ENCODE measurements at places on chromosomes 6 and 20.
A peak's percentile ranks its signal among the peaks of the same experiment; 100 is the strongest.

DNA sequence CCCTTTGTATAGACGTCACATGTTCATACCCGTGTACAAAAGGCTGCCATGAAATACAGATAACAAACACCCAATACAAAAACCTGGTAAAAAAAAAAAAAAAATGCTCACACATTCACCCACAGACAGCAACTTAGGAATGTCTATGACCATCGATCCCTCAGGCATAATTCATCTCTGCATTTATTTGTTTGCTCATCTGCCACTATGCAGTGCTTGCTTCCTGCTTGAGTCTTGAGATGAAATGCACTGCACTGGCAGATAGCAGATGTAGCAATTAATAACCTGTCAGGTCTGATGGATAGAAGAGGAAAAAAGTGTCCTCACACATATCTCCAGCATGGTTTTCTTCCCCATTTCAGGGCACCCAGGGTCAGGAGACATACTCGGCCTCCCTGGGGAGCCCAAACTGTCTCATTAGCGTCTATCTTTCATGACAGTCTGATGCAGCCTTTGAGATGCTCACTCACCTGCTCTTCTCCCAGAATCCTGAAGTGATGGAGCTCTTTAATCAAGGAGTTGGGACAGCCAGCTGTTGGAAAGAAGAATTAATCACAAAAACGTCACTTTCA, 295.1 kb upstream of the AGPAT4 start:
- ATAC-seq, result no peak

GRCh38 chr20:49029203-49029602, 16.9 kb upstream of the CSE1L start:
- no peak for ATAC-seq

GRCh38 chr6:157143171-157143889, 180.0 kb downstream of the TMEM242 start:
- peak; percentile 91 for ATAC-seq

DNA sequence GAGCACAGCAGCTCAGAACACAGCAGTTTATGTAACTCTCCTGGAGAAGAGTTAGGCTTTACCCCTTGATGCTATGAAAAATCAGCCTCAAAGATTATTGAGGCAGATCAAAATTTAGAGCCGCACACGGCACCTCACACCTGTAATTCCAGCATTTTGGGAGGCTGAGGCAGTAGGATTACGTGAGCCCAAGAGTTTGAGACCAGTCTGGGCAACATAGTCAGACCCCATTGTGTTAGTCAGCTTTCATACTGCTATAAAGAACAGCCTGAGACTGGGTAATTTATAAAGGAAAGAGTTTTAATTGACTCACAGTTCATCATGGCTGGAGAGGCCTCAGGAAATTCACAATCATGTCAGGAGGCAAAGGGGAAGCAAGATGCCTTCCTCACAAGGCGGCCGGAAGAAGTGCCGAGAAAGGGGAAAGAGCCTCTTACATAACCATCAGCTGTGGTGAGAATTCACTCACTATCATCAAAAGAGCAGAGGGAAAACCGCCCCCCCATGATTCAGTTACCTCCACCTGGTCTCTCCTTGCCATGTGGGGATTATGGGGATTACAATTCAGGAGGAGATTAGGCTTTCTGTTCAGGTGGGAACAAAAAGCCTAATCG, 87.7 kb downstream of the SGK1 start:
- no peak for ATAC-seq

- ATAC-seq, result no peak
Measured at GRCh38 chr6:134658596-134658995, 291.3 kb downstream of the ALDH8A1 start.

DNA sequence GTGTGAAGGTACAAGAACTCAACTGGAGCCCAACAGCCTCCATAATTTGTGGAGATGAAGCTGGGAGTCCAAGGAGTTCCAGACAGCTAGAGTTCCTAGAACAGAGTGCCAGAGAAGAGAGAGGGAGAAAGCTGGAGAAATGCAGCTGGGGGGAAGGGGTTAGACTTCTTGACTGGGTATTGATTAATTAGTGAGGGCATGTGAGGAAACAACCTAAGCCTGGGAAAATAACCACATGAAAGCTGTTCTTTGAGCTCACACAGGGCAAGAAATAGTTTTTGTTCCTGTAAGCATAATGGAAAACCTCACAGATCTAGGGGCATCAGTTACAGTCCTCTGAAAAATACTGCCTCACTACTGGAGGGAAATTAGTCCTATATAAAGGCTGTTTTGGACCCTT, 230.5 kb upstream of the FKBP1C start:
- no peak for ATAC-seq

DNA sequence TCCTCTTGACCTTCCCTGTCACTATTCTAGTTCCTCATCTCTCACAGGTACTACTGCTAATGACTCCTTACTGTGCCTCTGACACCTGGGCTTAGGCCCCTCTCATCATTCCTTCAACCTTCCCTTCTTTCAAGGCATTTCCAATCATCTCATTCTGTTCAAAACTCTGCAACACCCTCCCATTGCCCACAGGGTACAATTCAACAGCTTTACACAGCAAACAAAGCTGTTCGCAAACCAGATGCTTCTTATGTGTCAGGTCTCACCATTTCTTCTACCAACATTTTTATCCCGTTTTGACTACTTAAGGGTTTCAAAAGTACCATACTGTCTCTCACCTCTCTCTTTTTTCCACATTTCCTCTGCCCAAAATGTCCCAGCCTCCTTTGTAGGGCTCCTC, 84.4 kb upstream of the ID4 start:
- ATAC-seq, result no peak

- no peak for ATAC-seq
Measured at GRCh38 chr20:40254023-40254772, 434.8 kb downstream of the MAFB start.

- ATAC-seq, result no peak
Measured at GRCh38 chr20:16477632-16478031, 95.6 kb downstream of the KIF16B start.

DNA sequence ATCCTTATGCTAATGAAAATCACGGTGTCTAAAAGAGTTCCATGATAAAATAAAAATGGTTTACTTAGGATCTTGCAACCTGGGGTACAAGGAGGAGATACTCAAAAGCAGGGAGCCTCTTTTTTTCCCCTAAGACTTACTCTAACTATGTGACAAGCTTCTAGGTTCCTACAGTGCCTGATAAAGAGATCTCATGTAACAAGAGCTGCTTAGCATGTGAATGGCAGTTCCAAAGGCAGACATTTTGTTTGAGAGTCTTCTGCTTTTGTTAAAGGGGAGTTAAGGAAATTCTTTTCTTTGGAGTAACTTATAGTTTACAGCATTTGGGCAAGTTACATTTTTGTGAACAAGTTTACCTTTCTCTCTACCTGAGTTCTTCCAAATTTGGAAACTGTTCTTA, 945.8 kb upstream of the ADGRB3 start:
- no peak for ATAC-seq

GRCh38 chr6:118696271-118696670, 44.9 kb upstream of the CEP85L start:
- ATAC-seq, result no peak

DNA sequence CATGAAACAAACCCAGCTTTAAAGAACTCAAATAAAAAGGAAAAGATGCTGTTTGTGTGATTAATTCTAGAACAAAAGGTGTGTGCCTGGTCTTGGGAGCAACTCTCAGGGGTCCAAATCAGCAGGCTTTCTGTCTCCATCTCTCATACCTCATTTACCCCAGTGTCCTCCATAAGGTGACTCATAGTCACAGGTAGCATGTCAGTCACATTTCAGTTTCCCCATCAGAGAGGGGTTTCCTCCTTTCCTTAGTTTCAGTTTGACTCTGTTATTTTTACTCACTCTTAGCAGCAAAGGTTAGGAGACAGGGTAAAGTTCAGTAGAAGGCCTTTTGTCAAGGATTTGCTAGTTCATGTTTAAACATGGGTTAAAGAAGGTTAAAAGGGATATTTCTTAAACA, 46.2 kb downstream of the OGFRL1 start:
- ATAC-seq, result peak; percentile 51

GRCh38 chr6:137777687-137778075, 89.4 kb upstream of the TNFAIP3 start:
- no peak for ATAC-seq

GRCh38 chr6:140311146-140311545, 936.7 kb upstream of the CITED2 start:
- ATAC-seq, result no peak

DNA sequence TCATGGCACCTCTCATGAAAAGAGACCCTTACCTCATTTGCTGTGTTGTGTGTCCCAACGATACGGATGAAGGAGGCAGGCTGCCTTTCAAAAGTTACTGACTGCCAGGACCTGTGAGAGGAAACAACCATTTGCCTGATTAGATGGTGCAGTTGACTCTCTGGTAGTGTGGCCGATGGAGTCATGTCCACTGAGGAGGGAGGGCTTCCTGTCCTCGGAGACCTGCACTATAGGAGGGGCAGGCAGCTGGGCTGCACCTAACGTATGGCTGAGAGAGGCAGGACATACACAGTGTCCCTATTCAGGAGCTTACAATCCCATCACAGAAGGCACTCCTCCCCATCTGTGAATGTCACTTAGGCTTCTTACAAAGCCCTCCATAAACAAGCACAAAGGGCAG, 373.0 kb downstream of the ZFAND3 start:
- no peak for ATAC-seq

- ATAC-seq, result no peak
Measured at GRCh38 chr20:25223765-25224720, 23.8 kb upstream of the PYGB start.

- no peak for ATAC-seq
Measured at GRCh38 chr6:169984181-169985120, 233.0 kb downstream of the ERMARD start.

DNA sequence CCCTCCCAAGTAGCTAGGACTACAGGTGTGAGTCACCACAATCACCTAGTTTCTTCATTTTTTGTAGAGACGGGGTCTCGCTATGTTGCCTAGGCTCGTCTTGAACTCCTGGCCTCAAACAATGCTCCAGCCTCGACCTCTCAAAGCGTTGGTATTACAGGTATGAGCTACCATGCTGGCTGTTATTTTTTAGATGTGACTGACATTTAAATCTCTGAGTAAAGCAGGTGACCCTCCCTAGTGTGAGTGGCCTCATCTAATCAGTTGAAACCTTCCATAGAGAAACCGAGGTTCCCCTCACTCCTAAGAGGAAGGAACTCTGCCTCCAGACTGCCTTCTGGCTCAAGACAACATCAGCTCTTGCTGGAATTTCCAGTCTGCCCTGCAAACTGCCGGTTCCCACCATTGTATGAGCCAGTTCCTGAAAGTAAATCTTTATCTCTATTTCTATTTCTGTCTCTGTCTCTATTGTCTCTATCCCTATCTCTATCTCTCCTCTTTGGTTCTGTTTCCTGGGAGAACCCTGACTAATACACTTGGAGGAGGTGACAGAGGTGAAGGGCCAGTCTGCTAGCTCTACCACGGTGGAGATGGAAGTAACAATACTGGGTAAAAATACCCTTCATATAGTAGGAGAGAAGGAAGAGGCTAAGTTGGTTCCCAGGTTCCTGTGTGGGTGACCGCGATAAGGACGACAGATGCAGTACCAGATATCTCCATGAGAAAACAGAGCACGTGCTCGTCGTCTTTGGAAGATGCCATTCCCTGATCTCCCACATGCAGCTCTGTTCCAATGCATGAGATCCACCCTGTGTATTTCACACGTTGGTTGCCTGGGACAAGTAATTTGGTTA, 81.0 kb downstream of the MYB start:
- ATAC-seq, result no peak

- ATAC-seq, result no peak
Measured at GRCh38 chr20:13736436-13737191, 48.1 kb downstream of the ESF1 start.

DNA sequence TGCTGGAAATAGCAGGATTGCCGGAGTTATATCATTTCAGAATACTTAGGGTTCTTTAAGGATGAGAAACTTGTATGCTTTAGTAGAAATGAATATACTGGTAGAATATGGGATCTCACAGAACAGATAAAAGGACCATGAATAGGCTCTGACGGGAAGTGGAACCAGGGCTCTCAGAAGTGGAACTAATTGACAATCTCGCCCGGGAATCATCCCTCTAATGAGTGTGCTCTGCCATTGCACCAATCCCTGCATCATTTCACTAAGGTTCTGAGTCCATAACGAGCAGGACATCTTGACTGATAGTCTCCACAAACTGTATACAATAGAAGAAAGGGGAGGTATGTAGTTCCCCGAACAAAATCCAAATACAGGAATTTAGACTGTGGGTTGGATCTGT, 150.1 kb downstream of the COL9A1 start:
- ATAC-seq, result no peak

DNA sequence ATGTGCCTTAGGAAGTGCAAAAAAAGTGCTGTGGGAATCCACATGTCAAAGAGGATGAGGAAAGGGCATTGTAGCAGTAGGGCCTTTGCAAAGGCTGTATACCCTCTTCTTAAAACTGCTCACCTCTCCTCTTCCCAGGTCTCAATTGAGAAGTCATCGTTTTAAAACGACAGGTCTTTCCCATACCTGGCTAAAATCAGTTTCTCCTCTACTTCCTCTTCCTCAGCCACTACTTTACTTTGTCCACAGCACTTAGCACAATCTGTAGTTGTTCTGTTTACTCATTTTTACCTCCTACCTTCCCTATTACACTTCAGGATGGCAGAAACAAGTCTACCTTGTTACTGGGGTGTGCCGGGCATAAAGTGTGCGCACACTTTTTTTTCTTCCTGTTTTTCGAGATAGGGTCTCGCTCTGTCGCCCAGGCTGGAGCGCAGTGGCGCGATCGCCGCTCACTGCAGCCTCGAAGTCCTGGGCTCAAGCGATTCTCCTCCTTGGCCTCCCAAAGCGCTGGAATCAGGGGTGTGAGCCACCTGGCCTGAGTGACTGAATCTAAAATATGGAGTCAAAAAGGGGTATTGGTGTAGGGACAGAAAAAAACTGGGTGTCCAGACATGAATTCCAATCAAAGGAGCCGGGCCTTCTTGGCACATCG, 9.8 kb upstream of the ELOVL5 start:
- no peak for ATAC-seq

DNA sequence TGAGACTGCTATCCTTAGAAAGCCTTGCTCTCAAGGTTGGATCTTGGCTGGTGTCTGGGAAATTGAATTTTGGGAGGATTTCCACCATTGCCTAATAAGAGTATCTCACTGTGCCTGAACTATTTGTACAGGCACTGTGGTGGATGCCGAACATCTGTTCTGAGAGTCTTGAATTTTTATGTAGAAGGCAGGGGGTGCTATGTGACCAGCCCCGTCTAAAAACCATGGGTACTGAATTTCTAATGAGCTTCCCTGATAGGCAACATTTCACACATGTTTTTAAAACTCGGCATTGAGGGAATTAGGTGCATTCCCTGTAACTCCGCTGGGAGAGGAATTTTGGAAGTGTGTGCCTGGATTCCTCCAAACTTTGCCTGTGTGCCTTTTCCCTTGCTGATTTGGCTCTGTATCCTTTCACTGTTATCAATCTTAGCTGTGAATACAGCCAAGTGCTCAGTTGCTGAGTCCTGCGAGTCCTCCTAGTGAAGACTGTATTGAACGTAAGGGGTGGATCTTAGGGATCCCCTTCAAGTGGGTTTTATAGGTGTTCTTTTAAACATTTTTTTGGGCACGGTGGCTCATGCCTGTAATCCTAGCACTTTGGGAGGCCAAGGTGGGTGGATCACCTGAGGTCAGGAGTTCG, 27.6 kb upstream of the SCAF8 start:
- ATAC-seq, result no peak
